ENCODE measurements at places on chromosomes 2 and 18. TPM values are rescaled to one million over a fixed set of nuclear protein-coding genes. Genes with fewer than 3 reads are reported as not detected.

Gene RTTN
- total RNA-seq = 10.8 TPM

Gene KCNG3
- 0.89 TPM for total RNA-seq

Gene OXER1
- total RNA-seq = 1.9 TPM

Gene SNORC
- 0.53 TPM for total RNA-seq

Gene APCDD1
- 33.4 TPM for total RNA-seq

Gene CDH7
- total RNA-seq = not detected

DNA sequence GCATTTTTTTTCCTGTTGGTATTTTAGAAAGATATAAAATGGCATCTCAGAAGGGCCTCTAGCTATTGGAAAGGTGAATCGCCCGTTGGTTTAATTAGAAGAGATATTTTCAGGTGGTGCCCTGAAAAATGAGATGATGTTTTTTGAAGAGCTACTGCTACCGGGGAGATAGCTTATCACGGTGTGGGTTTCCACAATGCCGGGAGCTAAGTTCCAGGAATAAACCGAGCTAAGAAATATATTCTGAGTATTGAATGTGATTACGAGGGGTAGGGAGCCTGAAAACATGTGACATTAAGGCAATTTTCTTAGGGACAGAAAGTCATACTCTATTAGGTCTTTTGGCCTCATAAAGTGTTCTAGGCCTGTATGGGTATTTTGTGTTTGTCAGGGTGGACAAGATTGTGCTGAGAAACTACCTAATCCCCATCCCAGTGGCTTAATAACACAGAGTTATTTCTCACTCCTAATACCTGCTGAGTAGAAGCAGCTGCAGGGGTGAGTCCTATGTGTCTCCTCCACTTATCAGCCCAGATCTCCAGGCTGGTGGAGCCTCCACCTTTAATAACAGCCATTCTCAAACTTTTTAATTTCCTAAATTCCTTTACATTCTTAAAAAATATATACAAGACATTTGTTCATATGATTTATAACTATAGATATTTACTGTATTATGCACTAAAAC lies 150.2 kb downstream of the LRRTM1 start:
- no peak for DNase-seq

GRCh38 chr2:60512641-60513040 lies 40.8 kb downstream of the BCL11A start:
- no peak for DNase-seq

GRCh38 chr18:58977223-58977622 lies 112.5 kb downstream of the ZNF532 start:
- no peak for DNase-seq

GRCh38 chr2:111042772-111043771 lies 77.6 kb upstream of the BCL2L11 start:
- no peak for DNase-seq

- no peak for DNase-seq
These were observed 195.7 kb upstream of the GALNT5 start for GRCh38 chr2:157061799-157062198.

- DNase-seq = no peak
These were observed 2.2 kb downstream of the RALBP1 start for GRCh38 chr18:9477509-9477908.

- no peak for DNase-seq
These were observed 68.7 kb downstream of the MTHFD2 start for GRCh38 chr2:74267068-74267467.

DNA sequence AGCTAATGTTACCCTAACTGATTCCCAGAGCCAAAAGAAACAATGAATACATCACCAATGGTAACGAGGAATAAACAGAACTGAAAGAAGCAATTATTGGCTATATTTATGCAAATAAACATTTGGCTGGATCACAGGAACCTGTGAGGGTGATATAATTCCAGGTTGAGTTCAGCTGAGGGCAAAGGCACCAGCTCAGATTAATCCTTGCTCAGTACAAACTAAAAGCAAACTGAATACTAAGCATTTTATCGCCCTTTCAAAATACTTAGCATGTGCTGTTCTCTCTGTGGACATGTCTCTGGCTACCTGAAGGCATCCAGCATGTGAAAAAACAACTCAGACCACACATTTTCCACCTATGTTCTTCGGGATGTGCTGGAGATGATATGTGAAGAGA lies 791.7 kb downstream of the METTL4 start:
- no peak for DNase-seq

DNA sequence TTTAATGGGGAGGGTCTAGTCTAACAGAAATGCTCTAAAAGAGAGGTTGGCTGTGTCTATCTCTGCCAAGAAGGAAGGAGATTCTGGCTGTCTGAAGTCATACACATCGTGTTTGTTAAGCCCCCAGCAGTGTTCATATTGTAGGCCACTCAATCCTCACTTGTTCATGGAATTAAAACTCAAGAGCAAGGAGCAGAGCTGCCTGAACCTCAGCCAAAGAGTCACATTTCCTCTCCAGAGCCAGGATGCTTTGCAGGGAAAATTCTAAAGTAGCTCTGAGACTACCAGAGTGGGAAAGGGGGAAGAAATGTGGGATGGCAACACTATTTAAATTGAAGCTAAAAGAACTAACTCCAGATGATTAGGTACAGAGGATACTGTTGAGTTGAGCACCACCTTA lies 190.7 kb upstream of the CXCR4 start:
- DNase-seq = no peak

DNA sequence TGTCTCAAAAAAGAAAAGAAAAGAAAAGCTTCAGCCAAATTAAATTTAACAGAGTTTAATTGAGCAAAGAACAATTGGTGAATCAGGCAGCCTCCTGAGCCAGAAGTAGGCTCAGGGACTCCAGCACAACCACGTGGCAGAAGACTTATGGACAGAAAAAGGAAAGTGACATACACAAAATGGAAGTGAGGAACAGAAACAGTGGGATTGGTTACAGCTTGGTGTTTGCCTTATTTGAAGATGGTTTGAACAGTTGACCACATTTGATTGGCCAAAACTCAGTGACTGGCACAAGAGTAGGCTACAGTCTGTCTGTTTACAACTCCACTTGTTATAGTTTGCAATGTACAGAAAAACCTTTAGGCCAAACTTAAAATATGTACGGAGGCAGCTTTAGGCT lies 83.1 kb downstream of the SOCS6 start:
- DNase-seq = no peak

- no peak for DNase-seq
These were observed 32.1 kb downstream of the ATOH8 start for GRCh38 chr2:85785871-85786270.

DNA sequence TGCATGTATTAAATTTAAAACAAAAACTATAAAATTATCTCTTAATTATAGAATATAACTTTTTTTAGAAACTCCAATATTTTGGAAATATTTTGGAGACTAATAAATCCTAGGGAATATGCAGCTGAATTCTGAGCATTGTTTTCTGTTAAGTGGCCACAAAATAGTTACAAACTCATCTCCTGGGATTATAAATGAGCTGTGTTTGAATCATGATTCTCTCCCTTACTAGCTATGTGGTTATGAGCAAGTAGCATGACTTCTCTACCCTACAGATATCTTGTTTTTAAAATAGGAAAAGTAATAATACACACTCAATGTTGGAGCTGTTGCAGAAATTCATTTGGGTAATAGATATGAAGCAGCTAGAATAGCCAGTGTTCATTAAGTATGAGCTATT lies 137.9 kb upstream of the ITGA4 start:
- DNase-seq = no peak

- DNase-seq = no peak
These were observed 35.2 kb downstream of the CYRIA start for GRCh38 chr2:16630463-16630862.

DNA sequence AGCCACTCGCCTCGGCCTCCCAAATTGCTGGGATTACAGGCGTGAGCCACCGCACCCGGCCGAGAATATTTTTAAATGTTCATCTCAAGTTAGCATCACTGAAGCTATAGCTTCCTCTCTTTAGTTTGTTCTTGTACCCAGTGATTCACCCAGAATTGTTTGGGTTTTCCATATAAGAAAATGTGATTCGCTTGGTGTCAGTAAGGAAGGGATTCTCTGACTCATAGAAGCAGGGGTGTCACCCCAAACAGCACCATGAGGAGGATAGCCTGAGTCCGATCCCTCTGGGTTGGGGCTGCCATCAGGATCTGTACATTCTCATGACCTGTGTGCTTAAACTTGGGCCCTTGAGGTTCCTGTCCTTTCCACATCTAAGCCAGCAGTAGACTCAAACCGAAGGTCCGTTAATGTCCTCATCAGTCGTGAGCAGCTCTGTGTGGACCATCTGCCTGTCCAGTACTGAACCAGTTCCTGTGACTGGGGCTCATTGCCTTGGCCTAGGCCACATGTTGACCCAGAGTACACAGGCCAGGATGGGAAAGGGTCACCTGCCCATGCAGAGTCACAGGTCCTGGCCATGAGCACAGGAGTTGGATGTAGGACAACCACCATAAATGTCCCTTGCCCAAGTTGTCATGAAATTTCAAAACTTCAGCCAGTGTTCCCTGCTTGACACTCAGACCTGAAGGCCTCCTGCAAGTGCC lies 311.9 kb downstream of the GBX2 start:
- DNase-seq = no peak

DNA sequence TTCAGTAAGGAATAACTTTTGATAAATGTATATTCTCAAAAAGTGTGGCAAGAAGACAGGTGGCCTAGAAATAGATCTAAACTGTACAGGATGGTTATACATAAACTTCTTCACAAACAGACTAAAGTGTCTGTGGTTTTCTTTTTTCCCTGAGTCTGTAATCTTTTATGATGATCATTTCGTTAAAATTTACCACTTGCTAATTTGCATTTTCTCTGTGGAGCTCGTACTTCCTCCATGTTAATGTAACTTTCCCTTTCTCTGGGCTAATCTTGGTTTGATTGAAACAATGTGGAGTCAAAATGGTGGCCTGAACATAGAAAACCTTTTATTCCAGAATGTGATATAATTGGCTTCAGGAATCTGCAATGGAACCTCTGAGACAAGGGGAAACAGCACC lies 166.2 kb downstream of the FTCDNL1 start:
- no peak for DNase-seq

- no peak for DNase-seq
These were observed 69.4 kb downstream of the TWSG1 start for GRCh38 chr18:9403795-9404564.
